ENCODE measurements at places on chromosomes 7 and 10.

DNA sequence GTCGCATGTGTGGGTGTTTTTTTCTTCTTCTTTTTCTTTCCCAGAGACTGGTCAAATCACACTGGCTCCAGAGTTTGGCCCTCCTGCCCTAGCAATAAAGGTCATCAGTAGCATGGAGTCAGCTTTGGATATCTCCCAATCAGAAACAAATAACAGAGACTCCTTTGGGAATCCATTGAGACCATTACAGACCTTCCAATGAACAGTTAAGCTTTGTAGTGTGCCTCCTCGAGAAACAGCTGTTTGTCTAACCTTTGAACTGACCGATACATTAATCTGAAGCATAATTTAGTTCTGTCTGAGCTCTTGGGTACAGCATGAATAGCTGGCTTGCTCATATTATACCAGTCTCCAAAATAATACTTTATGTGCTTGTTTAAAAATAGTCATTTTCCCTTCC is 1103.2 kb downstream of the GATA3 start:
- no peak for DNase-seq

DNA sequence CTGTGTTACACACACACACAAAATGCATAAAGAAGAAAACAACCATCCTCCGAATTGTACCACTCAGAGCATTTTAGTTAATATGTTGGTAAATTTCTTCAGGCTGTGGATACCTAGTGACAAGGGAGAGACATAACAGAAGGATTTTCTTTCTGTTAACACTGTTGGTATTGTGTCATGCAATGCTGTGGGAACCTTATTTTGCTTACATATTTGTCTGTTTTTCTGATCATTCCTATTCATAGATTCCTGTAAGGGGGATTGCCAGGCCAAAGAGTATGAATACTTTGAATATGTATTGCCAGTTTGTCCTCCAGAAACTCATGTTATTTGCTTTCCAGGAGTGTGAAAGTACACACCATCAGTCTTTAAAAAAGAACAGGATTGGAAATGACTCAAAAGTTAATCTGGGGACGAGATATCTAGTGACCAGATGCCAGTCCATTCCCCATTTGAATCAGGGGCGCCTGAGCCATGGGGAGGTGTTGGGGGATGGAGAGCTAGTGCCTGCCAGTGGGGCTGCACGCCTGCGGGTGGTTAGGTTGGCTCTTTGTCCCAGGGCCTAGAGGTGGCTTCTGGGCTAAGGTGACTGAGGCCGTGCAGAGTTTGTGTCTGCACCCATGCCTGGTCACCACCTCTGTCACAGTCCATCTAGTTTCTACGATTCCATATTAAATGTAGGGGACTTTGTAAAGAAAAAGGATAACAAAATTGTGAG is 142.0 kb downstream of the PTPN20 start:
- DNase-seq, result no peak

- no peak for DNase-seq
Measured at GRCh38 chr10:24174014-24174413, 34.9 kb upstream of the KIAA1217 start.

- peak; percentile 61 for DNase-seq
Measured at GRCh38 chr10:72276421-72277339, 3.0 kb downstream of the DDIT4 start.

DNA sequence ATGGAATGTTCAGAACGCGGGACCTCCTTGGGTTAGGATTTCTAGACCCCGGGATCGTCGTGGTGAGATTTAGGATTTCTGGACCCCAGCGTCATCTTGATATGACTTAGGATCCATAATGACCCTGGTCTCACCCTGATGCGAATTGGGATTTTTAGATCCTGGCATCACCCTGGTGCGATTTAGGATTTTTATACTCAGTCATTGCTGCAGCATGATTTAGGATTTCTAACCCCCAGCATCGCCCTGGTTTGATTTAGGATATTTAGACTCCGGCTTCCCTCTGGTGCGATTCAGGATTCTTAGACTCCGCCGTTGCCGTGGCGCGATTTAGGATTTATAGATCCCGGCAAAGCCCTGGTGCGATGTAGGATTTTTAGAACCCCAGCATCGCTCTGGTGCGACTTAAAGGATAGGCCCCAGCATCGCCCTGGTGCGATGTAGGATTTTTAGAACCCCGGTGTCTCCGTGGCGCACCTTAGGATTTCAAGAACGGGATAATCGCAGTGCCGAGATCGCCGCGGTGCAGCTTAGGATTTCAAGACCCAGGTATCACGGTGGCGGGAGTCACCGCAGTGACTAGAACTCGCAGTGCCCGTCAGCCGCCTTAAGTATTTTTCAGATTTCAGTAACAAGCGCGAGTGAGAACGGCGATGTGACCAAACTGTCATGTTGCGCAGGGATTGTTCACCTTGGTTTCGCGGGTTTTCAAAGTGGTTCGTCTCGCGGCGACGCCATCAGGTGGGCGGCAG is 814 bp downstream of the MEST start:
- peak; percentile 10 for DNase-seq

GRCh38 chr7:30116771-30117170 is 18.0 kb upstream of the MTURN start:
- no peak for DNase-seq

DNA sequence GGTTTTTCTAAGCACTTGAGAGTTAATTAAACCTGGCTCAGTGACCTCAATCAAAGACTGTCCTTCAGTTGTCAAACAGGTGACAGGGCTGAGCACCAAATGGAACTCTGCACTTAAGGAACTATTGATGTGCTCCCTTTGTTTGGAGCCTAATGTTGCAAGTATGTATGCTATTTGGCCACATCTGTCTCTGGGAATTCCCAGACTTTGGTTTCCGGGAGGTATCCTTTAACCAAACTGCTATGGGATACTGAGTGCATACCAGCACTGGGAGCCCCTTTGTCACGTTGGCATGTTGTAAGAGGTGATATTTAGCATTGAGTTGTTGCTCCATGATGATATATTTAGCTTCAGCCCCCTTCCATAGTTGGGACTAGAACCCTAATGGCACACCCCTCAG is 25.2 kb downstream of the ASZ1 start:
- DNase-seq, result no peak

- DNase-seq, result peak; percentile 88
Measured at GRCh38 chr10:34205452-34205851, 609.6 kb downstream of the PARD3 start.

GRCh38 chr7:83447681-83448080 is 201.3 kb downstream of the SEMA3E start:
- no peak for DNase-seq

DNA sequence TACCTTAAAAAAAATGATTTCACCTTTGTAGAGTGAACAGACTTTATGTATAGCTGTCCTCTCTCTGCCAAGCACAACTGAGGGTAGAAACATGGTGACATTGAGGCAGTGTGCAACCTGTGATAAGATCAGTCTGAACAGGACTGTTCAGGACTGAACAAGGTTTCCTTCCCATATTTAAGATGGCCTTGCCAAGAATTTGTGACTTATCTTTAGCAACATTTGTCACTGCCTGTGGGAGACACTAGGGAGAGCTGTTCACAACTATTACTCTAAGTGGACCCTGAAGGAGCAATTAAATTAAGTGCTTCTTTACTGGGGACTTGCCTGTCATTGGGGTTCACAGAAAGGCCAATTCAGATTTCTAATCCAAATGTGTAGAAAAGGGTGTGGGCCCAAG is 6.7 kb downstream of the OR13A1 start:
- peak; percentile 30 for DNase-seq

DNA sequence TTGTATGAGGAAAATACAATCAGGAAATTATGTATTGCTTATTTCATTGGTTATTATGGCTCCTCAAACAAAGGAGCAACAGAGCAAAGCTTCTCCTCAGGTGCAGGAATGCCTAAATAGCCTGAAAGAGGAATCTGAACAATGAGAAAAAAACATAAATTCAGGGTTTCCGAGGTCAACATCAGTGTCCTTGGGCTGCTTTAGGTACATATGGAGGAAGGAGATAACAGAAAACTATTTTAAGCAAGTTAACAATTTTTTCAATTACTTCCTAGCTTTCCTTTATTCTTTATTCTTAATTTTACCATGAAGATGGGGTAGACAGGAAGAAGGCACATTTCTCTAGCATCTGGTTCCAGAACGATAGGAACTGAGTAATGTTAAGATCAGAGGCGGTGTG is 14.0 kb downstream of the SLC16A9 start:
- no peak for DNase-seq

GRCh38 chr7:105638902-105639495 is 57.7 kb upstream of the EFCAB10 start:
- no peak for DNase-seq

DNA sequence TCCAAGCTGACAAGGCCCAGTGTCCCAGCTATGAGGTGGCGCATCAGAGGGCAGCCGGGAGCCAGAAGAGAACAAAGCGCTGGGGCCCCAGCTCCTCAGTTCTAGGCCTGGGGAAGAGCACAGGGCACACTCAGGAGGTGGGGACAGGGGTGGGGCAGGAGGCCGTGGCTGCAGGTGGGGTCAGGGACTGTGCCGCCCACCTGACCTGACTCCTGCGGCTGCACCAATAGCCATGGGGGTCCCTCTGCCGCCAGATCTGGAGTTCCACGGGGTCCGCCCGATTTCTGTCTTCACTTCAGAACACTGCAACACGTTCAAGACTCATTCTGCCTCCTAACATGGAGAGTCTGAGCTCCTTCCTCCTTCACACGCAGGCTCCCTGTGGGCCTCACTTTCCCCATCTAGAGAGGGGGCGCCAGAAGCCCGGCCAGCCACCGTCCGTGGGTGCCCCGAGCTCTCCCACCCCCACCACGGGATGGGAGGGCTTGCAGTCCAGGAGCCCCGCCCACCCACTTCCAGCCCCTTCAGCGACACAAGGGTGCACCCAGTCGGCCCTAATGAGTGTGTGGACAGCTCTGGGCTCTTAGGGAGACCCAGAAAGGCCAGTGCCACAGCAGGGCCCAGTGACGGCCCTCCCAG is 278.3 kb downstream of the MAD1L1 start:
- DNase-seq, result no peak

- DNase-seq, result no peak
Measured at GRCh38 chr10:84805149-84805548, 476.8 kb downstream of the CCSER2 start.
